CD4-positive, alpha-beta T cell treated with Interferon alpha-2 for 1 hour (primary cell): ENCODE measurements at places on chromosomes 5 and 9.

GRCh38 chr5:154228696-154229095 is 38.2 kb downstream of the GALNT10 start:
- DNase-seq = no peak

DNA sequence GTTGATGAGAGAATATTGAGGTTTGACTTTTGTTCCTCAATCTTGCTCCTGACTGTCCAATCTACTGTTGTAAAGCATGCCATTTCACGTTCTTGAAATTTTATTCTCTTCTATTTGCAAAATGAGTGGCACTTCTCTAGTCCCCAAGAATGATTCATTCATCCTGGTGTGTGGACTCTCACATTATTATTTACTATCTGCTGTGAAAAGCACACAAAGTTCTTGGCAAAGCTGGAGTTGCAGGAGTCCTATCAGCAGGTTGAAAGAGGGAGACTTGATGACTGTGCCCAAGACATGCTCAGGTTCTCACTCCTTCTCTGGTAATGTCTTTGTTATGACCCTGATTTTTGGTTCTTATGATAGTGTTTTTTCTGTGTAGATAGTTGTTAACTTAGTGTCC is 382.6 kb downstream of the DMRTA1 start:
- no peak for DNase-seq

DNA sequence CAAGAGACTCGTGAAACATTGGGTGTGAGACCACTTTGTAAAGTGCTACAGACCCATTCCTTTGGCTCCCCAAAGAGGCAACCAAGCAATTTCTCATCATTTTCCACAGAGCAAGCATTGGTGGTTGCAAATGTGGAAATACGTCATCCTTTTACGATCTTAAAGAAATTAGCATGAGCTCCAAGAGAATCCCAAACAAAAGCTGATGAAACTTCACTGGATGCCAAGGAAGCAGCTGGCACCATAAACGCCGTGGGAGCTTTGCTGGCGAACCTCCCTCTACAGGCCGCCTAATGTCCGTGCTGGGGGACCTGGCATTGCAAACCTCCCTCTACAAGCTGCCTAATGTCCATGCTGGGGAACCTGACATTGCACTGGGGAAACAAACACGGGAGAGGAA is 432.4 kb downstream of the ACTL7B start:
- DNase-seq = no peak

DNA sequence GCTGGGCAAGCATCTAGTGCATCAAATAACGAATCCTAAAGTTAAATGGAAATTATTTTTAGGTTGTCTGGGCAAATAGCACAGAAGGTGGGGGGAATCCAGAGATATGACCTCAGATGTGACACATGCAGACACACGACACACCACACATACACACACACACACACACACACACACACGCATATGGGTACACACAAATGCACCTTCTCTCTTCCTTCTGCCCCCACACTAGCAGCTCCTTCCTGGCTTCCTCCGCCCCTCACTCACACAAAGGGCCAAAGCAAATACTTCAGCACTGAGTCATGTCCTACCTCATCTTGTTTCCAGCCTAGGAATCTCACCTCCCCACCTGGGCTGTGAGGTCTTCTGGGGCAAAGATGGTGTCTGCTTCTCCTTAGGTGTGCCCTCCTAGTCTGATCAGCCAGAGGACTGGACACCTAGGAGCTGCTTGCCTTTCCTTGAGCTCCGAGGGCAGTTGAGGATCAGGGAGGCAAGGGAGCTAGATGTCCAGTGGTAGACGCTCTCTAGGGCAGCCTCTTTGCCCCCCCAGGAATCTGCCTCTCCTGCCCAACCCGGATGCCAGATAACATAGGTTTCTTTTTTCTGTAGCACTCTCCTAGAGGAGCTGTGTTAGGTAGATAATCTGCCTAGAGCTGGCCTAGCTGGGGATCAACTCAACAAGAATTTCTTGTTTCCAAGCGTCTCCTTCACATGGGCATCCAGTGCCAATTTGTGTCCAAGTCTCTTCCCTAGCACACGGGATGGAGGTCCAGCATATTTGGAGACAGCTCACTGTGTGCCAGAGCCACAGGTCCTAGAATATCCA is 14.3 kb upstream of the JADE2 start:
- DNase-seq = no peak

- peak; percentile 86 for DNase-seq
Measured at GRCh38 chr9:124774129-124774978, 2.6 kb upstream of the OLFML2A start.

- DNase-seq = no peak
Measured at GRCh38 chr9:4738866-4739586, 2.0 kb downstream of the AK3 start.

- no peak for DNase-seq
Measured at GRCh38 chr5:61009907-61010306, 64.9 kb downstream of the NDUFAF2 start.

- no peak for DNase-seq
Measured at GRCh38 chr5:32953694-32954093, 242.6 kb downstream of the NPR3 start.

DNA sequence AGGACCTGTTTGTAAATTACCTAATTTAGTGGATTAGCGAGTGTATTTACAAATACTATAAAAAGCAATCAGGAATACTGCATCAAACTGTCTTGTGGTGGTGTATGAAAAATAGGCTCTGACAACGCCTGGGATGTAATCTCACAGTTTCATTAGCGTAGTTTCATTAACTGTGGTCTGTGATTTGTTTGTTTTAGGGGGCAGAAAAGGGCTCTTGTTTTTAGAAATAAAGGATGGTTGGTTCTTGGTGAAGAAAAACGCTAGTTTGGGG is 1.4 kb downstream of the SLC44A1 start:
- DNase-seq = no peak

- no peak for DNase-seq
Measured at GRCh38 chr5:33921002-33921401, 15.2 kb upstream of the RXFP3 start.

DNA sequence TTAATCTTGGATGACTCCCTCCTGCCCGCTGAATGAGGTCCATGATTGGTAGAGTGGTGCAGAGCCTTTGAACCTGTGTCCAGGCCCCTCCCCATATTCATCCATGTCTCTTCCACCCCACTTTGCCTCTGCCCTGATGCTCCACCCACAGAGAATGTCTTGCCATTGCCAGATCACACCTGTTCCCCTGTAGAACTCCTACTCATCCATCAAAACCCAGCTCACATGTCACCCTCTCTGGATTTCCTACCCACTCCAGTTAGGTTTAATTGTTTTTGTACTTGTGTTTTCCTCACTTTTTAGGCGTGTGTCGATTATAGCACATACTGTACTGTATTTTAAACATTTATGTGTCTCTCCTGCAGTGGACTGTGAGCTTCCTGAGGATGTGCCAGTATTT is 107.0 kb upstream of the CTSL start:
- DNase-seq = no peak

DNA sequence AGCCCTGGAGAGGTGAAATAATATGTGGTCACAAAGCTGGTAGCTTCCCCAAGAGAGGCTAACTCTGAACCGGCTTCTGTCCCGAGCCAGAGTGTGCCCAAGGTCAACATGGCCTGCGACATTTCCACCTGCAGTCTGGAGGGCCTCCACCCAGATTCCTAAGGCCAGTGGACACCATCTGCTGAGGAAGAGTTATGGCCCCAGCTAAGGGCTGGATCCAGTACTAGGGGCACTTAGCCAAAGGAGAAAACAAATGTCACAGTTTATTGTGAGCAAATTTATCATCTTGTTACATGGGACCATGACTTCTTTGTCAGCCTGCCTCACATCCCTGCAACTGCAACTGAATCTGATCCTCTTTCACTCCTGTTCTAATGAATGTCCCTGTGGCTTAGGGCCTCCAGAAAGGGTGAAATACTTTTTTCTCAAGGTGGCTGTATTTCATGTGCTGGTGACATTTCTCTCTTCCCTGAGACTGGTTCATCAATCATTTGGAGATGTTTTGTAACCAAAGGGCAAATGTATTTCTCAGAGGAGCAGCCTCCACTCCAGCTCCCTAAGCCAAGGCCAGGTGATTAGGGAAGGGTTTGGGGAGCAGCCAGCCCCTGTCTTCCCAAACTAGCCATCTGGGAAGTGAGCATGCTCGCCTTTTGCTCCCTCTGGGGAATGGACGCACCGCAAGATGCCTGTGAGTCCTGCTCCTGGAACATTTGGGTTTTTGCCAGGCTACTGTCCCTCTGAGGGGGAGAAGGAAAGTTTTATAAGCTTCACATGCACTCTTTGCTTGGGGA is 148.3 kb downstream of the CMYA5 start:
- no peak for DNase-seq

- no peak for DNase-seq
Measured at GRCh38 chr5:95048628-95049027, 236.3 kb downstream of the MCTP1 start.

DNA sequence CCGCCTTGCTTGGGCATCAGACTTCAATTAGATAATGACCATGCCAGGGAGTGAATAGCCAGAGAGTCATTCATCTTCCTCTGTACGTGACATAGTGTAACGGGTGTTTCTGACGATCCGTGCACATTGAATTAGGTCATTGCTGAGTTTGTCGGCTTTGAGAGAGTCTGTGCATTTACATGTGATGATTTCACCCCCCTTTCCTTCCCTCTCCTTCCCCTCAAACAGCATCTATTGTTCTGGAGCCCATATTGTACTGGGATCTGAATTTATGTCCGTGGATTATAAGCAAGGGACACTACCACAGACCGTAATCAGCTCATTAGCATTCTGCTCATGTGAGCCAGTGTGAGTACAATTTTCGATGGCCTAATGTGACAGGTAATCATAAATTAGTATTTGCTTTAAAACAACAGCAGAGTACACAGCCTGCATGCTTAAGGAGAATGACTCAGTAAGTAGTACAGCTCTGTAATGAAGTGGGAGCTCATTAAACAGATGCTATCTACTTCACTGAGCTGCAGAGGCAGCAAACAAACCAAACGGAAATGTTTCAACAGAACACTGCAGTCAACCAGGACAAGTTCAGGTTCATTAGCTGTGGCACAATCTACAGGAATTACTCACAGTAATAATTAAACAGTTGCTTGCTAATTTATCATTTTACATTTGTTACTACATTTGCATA is 302.1 kb downstream of the CSNK1G3 start:
- no peak for DNase-seq

DNA sequence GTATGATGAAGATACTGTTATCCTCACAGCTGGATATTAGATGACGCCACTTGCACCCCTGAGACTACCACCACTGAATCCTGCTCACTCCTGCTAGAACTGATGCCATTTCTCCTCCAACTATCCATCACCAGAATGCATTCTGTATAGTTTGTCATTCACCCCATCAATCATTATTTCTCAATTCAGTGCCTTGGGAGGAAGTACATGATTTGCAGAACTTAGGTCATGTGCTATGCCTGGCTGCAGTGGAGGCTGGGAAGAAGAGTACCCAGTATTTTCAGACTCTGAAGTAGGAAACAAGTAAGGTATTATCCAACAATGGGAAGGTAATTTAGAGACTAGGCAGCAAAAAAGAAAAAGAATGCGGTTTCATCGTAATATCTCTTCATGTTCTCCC is 26.2 kb upstream of the HSD17B4 start:
- DNase-seq = no peak

DNA sequence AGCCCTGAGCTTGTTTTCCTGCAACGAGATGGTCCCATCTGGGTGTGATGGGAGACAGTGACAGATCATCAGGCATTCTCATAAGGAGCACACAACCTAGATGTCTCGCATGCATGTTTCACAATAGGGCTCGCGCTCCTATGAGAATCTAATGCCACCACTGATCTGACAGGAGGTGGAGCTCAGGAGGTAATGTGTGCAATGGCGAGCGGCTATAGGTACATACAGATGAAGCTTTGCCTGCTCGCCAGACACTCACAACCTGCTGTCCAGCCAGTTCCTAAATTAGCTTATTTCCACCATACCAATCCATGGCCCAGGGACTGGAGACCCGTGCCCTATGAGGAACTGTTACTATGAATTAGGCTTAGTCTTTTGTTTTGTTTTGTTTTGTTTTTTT is 55.3 kb upstream of the SLC30A5 start:
- DNase-seq = no peak

DNA sequence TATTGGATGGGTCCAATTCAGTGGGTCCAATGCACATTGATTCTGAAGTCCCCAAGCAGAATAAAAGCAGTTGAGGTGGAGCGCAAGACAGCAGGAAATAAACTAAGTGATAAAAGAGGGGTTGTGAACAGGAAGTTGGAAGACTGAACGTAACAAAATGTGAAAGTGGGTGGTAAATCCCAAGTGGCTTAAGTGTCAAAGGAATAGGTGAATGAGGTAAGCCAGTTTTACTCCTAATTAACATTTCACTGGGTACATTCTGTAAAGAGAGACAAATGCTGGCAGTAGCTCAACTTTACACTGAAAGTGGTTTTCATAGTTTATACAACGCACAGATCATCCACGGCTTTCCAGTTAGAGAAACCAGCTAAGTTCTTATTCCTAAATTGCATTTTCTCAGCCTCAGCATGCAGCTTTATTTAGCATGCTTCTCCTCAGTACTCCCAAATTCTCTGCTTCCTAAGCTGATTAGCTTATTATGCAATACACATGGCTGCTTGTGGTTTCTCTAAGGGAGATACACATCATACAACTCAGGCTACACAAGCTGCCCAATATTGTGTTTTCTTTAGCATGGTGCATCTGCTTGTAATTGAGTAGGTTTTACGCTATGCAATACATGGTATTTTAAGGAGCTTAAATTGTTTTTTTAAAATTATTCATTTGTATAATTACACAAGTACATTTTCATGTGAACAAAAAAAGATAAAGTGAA is 34.2 kb upstream of the HSD17B4 start:
- no peak for DNase-seq

GRCh38 chr5:14665101-14665822 is 744 bp downstream of the OTULIN start:
- DNase-seq = no peak

- no peak for DNase-seq
Measured at GRCh38 chr9:32783168-32783891, at the start of gene TMEM215. TMEM215 (plus strand) TSS chr9:32783540; CDS start chr9:32784184, 644 bp downstream.

- DNase-seq = no peak
Measured at GRCh38 chr5:172736508-172737135, 34.4 kb downstream of the DUSP1 start.

DNA sequence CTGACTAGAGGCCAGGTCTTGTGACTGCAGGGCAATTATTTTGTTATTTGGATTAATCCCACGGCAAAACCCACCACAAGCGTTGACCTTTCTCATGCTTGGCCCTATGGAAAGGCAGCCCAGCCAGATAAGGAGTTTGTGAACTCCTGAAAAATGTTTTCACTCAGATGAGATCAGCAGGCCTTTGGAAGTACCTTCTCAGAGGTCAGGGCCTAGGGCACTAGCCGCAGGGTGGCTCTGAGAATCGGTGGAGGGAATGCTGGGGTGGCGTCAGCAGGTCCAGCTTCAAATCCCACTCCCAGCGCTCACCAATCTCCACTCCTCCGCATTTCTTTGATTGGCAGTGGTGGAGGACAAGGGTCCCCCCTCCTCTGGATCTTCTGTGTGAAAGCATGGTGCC is 194.4 kb downstream of the GADD45G start:
- DNase-seq = no peak

GRCh38 chr5:43833961-43834360 is 231.0 kb downstream of the NNT start:
- no peak for DNase-seq

GRCh38 chr9:128225770-128226411 is 22.7 kb downstream of the DNM1 start:
- DNase-seq = no peak

- no peak for DNase-seq
Measured at GRCh38 chr9:135082536-135082935, 4.9 kb upstream of the OLFM1 start.

GRCh38 chr5:181159286-181160151 is 12.1 kb downstream of the OR2V2 start:
- peak; percentile 86 for DNase-seq
